ENCODE measurements at places on chromosomes 2 and 18.

DNA sequence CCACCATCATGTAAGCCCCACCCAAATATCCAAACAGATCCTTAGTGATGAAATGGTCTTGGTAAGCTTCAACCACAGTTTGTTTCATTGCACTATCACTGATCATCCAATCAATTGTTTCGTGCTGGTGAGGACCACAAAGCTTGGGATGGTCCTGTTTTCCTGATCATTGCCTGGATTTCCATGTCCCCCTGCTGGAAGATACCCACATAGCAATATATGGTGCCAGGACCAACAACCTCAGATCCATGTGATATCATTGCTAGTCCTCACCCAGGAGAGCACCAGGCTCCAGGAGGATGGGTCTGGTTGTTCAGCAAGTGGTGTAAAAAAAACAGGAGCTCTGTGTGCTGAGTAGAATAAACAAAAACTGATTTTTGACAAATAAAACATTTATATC lies 206.5 kb upstream of the SH3BP4 start:
- DNase-seq: no peak

DNA sequence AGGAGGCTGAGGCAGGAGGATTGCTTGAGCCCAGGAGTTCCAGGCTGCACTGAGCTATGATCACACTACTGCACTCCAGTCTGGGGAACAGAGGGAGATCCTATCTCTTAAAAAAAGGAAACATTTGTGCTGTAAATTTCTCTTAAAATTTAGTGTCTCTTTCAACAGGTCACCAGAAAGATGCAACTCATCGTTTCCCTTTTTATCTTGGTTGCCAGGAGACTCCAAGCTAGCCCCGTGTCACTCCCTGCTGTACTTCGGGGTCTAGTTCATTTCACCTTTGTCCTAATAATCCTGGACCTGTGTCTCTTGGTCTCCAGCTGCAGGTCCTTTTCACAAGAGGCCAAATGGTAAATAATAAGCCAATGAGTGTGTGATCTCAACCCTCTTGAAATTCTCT lies 7.1 kb downstream of the HS1BP3 start:
- no peak for DNase-seq

GRCh38 chr2:127721311-127721977 lies 20.1 kb downstream of the SFT2D3 start:
- no peak for DNase-seq

GRCh38 chr2:103529798-103530502 lies 768.1 kb downstream of the TMEM182 start:
- no peak for DNase-seq

GRCh38 chr2:30923623-30924022 lies 116.4 kb upstream of the CAPN13 start:
- DNase-seq: no peak
